ENCODE measurements at places on chromosomes 3 and 15.

DNA sequence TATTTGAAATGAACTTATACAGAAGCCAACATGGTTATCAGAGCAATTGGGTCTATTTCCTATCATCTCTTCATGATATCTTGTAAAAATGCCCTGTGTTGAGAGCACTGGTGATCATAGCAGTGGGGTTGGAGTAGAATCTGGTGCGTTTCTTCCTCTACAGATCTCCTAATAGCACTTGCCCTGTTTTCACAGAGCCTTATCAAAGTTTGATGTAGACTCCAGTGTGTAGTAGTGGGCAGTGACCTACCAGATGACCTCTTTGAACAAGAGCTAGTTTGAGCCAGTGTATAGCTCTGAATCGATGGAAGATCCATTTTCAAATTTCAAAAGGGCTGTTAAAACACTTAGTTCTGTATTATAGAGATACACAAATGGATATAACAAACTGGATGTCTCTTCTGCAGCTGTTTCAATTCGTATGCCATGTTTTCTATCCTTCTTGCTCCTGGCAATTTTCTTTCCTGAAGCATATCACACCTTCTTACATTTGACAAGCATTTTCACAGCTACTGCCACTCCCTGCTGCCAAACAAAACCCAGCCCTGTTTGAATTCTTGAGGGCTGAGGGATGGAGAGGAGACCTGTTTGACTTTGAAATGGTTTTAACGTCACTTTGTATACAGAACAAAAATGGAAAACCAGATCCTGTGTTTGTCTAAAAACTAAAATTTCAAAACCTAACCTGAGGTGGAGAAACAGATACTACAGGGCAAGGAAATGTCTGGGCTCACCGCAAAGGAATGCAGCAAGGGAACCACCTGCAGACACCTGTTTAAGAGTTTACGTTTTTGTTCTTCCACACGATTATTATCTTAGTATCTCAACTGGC, 354.5 kb upstream of the TPRG1 start:
- no peak for DNase-seq

DNA sequence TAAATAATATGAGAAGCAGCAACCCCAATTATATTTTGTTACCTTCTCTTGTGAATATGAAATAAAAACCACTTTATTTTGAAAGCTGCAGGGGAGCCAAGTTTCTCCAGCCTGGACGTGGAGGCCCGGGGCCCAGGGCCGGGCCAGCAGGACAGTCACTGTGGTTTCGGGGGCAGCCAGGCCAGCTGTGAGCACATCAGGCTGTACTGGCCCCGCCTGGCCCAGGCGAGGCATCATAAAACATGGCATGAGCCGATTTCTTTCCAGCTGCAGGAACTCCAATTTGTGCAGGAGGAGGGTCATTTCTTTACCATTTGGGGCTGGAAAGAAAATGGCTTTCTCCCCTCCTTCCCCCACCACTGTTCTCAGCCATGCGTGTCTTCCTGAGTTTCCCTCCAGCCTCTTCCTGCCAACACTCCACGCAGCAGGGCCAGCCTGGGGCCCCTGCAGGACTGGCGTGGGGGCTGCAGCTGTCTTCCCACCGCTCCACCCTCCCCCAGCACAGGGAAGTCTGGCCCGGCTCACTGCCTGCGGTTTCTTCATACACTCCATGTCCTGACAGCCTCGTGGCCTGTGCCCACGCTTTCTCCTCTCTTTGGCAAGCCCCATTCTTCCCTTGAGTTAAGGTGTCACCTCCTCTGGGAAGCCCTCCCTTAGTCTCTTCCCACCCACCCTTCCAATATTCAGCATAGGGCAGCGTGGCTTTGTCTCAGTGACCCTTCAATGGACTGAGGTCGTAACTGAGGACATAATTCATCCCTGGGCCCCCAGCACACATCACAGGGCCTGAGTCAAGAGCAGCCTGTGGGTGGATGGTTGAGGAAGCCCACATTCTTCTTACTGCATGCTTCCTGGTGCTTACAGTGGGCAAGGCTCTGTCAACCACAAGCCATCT, 135.8 kb downstream of the CHSY1 start:
- DNase-seq, result no peak

DNA sequence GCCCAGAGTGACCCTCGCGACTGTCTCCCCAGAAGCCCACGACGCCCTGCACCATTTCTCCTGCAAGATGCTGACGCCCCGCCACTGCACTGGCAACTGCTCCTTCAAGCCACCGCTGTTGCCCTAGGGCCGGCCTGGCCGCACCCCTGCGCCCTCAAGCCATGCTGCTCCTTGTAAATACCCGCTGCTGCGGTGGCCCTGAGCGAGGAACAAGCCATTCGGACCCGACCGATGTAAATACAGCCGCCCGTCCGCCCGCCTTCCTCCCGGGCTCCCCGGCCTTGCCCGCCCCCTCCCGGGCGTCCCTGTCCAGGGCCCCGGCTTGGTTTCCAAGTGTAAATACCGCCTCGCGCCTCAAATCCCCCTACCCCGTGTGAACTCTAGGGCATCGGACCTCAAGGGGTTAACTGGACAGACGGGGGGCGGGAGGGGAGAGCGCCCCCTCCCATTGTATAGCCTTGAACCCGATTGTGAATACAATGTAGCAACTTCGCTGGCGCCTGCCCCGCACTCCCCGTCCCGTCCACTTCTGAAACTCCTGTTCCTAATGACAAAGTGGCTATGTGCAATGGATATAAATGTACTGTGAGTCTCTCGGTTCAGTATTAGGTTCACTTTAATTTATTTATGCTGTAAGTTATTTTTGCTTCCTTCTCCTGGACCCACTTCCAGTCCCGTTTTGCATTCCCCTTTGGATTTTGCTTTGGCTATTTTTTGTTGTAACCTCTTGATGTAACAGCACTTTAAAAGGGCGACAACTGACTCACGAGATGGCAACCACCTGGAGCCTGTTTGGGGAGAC, 5.9 kb downstream of the RNU6-1 start:
- DNase-seq, result no peak

DNA sequence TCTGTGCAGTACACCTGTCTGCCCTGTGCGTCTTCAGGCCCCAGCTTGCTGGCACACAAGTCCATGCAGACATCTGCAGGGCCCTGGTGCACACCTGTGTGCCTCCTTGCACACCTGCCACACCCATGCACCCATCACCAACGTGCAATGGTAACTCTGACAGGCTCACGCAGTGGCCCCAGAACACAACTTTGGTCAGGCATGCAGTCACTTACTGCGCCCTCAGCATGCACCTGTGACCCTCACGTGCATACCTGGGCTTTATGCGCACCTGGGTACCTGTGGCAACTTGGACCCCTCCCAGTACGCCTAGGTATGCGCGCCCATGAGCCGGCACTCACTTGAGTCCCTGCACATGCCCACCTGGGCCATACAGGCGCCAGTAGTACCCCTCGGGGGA, 1.7 kb downstream of the PLXND1 start:
- no peak for DNase-seq

- DNase-seq, result no peak
Measured at GRCh38 chr15:50353251-50353974, 1.6 kb downstream of the GABPB1 start.

DNA sequence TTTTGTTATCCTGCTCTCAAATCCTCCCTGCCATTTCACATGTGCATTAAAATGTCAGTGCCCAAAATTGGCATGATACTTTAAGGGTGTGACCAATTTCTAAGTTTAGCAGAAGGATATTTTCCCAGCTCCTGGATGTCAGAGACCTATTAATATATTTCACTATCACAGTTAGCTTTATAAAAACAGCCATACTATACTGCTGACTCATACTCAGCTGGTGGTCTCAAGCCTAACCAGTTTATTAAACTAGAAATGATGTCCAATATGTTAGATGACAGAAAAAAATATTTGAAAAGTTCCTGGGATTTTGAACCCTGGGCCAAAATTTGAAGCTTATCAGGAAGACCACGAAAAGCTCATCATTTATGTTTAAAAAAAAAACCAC, 60.9 kb upstream of the ZNF280D start:
- DNase-seq, result no peak

GRCh38 chr3:4949659-4950058, 29.6 kb upstream of the BHLHE40 start:
- no peak for DNase-seq

DNA sequence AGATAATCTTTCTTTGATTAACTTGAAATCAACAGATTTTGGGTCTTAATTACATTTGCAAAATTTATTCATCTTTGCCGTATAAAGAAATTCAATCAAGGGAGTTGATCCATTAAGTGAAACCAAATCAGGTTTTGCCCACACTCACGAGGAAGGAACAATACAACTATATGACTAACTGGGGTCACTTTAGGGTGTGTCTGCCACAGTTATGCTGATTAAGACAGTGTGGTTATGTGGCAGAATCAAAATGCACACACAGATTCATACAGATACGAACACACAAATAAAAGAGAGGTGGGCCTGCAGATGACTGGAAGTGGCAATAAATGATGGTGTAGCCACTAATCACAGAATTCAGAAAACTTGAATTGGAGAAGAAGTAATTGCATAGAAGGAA, 543.5 kb downstream of the GABRG3 start:
- no peak for DNase-seq

DNA sequence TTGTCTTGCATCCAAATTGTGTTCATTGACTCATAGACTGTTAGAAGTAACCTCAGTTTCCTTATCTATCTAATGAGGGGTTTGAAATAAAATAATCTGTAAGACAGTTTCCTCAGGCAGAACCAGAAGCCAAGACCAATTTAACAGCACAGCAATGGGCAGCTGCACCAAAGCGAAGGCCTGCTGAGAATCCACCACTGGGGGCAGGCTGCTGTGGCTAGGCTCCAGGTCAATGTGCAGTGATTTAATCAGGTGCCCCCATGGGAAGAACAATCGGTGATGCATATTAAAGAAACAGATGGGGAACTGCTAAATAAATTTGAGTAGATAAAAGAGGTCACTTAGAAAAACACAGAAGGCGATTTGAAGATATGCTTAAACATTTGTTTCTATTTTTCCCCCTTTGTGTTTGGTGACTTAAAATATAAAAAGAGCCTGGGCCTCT, 28.0 kb upstream of the TMOD3 start:
- DNase-seq, result no peak

DNA sequence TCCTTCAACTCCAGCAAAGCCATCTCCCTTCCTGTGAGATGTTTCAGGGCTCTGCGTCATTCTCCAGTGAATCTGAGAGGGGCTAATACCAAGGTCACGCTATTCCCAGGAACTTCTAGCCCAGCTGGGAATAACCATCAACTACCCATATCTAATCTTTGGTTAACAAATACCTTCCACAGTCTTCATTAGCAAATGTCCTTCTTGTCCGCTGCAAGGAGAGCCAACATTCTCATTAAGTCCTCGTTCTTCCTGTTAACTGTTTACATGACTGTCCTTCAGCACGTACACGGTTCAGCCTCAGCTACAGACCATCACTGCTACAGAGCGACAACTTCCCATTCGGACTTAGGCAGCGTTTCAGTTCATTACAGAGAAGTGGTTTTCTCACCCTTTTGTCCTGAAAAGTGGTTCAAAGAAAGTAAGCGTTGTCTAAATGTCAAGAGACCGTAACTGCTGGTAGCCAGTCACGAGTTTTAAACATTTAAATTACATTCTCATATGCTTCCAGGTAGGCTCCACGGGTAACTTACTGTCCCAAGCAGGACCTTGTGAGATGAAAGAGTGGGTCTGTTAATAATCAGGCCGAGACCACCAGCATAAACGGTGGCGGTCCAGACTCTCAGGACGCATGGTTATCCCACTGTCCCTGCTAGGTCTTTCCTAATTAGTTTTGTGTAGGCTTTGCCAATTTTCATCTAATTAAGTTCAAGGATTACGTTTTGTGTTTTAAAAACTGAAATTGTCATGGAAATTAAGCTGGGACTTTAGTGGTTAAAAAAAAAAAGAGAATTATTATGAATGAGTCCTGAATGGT, 63.8 kb downstream of the CHSY1 start:
- DNase-seq, result no peak

DNA sequence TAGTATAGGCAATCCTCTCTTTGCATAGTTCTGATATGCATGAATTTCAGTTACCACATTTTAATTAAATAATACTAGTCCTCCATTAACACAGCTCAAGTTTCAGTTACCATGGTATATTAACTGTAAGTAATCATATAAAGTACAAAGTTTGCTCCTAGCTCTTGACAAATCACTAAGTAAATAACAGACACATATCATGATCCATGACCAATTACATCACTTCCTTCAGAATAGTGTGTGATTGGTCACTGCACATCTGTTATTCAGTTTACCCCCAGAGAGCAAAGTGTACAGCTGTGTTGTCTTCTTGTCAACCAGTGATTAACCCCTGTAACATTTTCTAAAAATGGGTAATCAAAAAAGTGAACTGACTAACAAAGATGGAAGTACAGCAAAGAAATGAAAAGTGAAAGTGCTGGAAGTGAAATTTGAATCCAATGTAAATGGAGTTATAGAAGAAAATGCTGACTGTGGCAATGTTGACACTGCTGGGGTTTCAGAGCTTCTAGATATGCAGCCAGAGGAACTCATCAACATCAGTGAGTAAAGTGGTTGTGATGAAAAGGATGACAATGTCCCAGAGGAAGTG, 30.2 kb upstream of the LEKR1 start:
- DNase-seq, result no peak

GRCh38 chr3:188558343-188559071, 404.6 kb downstream of the LPP start:
- no peak for DNase-seq

GRCh38 chr3:168956076-168956475, 707.4 kb downstream of the MECOM start:
- no peak for DNase-seq

GRCh38 chr3:191790934-191791333, 330.0 kb downstream of the PYDC2 start:
- no peak for DNase-seq

GRCh38 chr3:21055015-21055414, 696.0 kb downstream of the ZNF385D start:
- no peak for DNase-seq

- DNase-seq, result no peak
Measured at GRCh38 chr15:61095804-61096506, 133.1 kb downstream of the RORA start.

- DNase-seq, result peak; percentile 36
Measured at GRCh38 chr3:99808163-99808794, 9.4 kb upstream of the CMSS1 start.

GRCh38 chr3:179958143-179958542, 78.6 kb downstream of the PEX5L start:
- no peak for DNase-seq

GRCh38 chr15:97177151-97177577, 783.3 kb upstream of the ARRDC4 start:
- no peak for DNase-seq

- DNase-seq, result no peak
Measured at GRCh38 chr3:16455001-16455400, 58.5 kb downstream of the RFTN1 start.

GRCh38 chr15:98967916-98968315, 39.7 kb downstream of the PGPEP1L start:
- no peak for DNase-seq

- peak; percentile 52 for DNase-seq
Measured at GRCh38 chr15:100958326-100959065, 39.3 kb downstream of the LRRK1 start.

- DNase-seq, result no peak
Measured at GRCh38 chr3:177441813-177442646, 244.7 kb upstream of the TBL1XR1 start.

- DNase-seq, result no peak
Measured at GRCh38 chr3:168820810-168821415, 725.2 kb upstream of the GOLIM4 start.

GRCh38 chr3:105516972-105517371, 150.3 kb downstream of the ALCAM start:
- DNase-seq, result no peak

- DNase-seq, result no peak
Measured at GRCh38 chr15:74123131-74123429, 7.3 kb upstream of the ISLR2 start.

GRCh38 chr3:181278468-181279238, 289.1 kb upstream of the DNAJC19 start:
- no peak for DNase-seq

GRCh38 chr3:186144257-186144656, 35.4 kb upstream of the ETV5 start:
- DNase-seq, result no peak

All from T1000 (cell line).